ENCODE measurements at places on chromosomes 5 and 9. TPM values are rescaled to one million over a fixed set of nuclear protein-coding genes. Genes with fewer than 3 reads are reported as not detected.

The LOX gene
- 12.2 TPM for total RNA-seq

- peak overlapping the region; percentile 84 for H3K4me3 ChIP-seq
- H3K4me1 ChIP-seq = peaks cover 34% of the 10 kb centered on the region
- H3K27me3 ChIP-seq = no peaks in the 10 kb centered on the region
- no peak for DNase-seq
- no peaks in the 10 kb centered on the region for H3K36me3 ChIP-seq
Measured at GRCh38 chr9:71908825-71909224, 2.2 kb downstream of the ABHD17B start.

The GPR21 gene
- 1.4 TPM for total RNA-seq

The SLC6A3 gene
- total RNA-seq = not detected

GRCh38 chr9:91896097-91896496 is 53.9 kb downstream of the ROR2 start:
- H3K27me3 ChIP-seq = no peaks in the 10 kb centered on the region
- peak overlapping the region; percentile 87 for H3K27ac ChIP-seq
- no peak overlapping the region for H3K4me3 ChIP-seq
- peaks cover 95% of the 10 kb centered on the region for H3K4me1 ChIP-seq
- no peak for DNase-seq

- H3K27ac ChIP-seq = no peak overlapping the region
- H3K4me1 ChIP-seq = no peaks in the 10 kb centered on the region
- no peak for DNase-seq
- no peak overlapping the region for H3K4me3 ChIP-seq
- no peaks in the 10 kb centered on the region for H3K36me3 ChIP-seq
Measured at GRCh38 chr5:107997338-107997980, 326.7 kb upstream of the EFNA5 start.

The FREM1 gene
- 10.6 TPM for total RNA-seq

GRCh38 chr5:178186427-178186826 is 744 bp downstream of the GMCL2 start:
- H3K4me3 ChIP-seq = no peak overlapping the region
- H3K4me1 ChIP-seq = no peaks in the 10 kb centered on the region
- DNase-seq = no peak
- H3K36me3 ChIP-seq = no peaks in the 10 kb centered on the region

DNA sequence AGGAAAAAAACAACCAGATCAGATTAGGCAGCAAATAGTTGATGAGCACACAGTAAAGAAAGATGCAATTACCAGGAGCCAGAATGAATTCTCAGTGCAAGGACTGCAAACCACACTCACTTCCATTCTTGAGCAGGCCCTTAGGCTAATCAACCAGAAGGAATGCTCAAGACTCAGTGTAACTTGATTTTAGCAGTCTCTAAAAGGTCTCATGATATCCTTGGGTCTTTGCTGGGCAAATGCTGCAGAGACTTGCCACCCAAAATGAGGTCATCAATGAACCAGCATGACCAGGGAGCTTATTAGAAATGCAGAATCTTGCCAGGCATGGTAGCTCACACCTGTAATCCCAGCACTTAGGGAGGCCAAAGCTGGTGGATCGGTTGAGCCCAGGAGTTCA is 20.1 kb upstream of the TMEM245 start:
- DNase-seq = no peak
- H3K36me3 ChIP-seq = no peaks in the 10 kb centered on the region
- no peak overlapping the region for H3K27ac ChIP-seq
- no peaks in the 10 kb centered on the region for H3K27me3 ChIP-seq
- H3K4me1 ChIP-seq = no peaks in the 10 kb centered on the region

- H3K27me3 ChIP-seq = no peaks in the 10 kb centered on the region
- H3K4me3 ChIP-seq = no peak overlapping the region
- no peak for DNase-seq
- H3K4me1 ChIP-seq = peaks cover 1% of the 10 kb centered on the region
- no peak overlapping the region for H3K27ac ChIP-seq
Measured at GRCh38 chr9:128282500-128282899, 6.4 kb downstream of the SWI5 start.

GRCh38 chr9:124626276-124626675 is 119.1 kb upstream of the NR5A1 start:
- no peak overlapping the region for H3K4me3 ChIP-seq
- no peaks in the 10 kb centered on the region for H3K4me1 ChIP-seq
- no peaks in the 10 kb centered on the region for H3K36me3 ChIP-seq

DNA sequence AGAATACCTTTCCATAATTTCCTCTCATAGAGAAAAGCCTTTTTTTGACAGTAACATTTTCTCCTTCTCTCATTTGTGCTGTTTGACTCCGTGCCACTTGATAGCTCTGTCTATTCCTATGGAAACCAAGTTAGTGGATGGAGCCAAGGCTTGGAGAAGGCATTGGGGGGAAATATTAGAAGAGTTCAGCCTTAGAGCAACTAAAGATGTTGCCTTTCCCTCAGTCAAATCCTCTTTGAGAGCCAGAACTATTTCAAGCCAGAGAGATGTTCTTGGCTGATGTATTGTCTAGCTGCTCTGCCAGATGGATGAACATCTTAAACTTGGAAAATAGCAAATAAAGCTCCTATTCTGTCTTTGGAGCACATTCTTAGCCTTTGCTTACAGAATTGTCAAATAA is 112.4 kb downstream of the INVS start:
- H3K4me3 ChIP-seq = no peak overlapping the region
- DNase-seq = no peak
- no peaks in the 10 kb centered on the region for H3K36me3 ChIP-seq
- no peak overlapping the region for H3K27ac ChIP-seq
- H3K27me3 ChIP-seq = no peaks in the 10 kb centered on the region
- H3K4me1 ChIP-seq = peaks cover 8% of the 10 kb centered on the region

The CD180 gene
- 0.99 TPM for total RNA-seq

DNA sequence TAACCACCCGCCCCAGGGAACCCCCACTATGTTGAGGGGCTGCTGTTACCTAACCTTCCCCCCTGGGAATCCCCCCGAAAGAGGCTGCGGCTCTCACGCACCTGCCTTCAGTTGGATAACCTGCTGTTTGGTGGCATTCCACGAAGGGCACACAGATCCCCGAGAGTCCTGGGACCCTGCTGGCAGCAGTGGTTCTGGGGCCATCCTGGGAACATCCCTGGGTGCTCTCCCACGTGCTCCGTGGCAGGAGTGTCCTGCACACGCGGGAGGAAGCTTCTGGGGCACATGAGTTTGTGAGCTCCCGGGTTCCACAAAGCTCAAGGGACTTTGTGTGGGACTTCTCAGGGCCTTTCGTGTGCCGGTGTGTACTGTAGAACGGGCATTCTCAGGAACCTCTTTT is 102.3 kb downstream of the RXRA start:
- no peak overlapping the region for H3K4me3 ChIP-seq
- no peaks in the 10 kb centered on the region for H3K36me3 ChIP-seq
- no peaks in the 10 kb centered on the region for H3K27me3 ChIP-seq
- no peaks in the 10 kb centered on the region for H3K4me1 ChIP-seq
- no peak for DNase-seq
- H3K27ac ChIP-seq = no peak overlapping the region

DNA sequence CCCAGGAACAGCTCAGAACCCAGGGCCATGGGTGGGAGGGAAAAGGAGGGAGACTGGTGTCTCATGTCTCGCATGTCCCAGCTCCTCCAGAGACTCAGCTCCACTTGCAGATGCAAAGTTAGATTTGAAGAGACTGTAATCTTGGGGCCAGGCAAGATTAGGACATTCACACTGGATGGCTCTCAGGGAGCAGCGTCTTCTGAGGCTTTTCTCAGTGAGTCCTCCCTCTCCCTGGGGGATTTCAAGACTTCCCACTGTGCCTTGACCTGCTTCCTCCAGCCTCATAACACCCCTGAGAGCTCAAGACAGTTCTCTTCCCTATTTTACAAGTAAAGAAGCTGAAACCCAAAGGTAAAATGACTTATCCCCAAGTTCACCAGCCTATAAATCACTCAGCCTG is 10.5 kb upstream of the TCOF1 start:
- no peak overlapping the region for H3K27ac ChIP-seq
- no peaks in the 10 kb centered on the region for H3K4me1 ChIP-seq
- DNase-seq = no peak
- no peaks in the 10 kb centered on the region for H3K27me3 ChIP-seq

DNA sequence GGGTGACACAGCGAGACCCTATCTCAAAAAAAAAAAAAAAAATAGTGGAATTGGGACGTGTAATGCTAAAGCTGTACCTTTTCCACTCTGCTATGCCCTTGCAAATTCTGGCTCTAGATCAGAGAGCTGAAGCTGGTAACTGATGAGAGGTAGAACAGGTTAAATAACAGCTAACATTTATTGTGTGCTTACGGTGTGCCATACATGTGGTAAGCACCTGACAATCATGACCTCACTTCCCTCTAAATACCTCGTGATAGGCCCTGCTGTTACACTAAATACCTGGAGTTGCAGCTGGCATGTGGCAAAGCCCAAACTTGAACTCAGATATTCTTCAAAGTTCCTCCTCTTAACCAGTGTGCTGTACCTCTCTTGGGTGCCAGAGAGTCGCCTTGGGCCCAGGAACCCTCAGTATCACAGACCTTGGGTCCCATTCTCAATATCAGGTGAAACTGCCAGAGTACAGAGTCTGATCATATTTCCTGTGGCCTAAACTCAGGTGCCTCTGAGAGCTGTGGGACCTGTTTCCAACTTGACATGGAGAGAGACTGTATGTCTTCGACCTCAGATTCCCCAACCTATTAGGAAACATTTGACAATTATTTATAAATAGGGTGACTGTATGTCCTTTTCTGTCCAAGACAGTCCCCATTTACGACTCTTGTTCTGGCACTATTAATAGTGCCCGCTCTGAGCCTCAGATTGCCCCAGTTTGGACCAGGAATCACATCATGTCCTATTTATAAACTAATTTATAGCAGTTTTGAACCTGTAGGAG is 4.8 kb downstream of the ARL10 start:
- H3K4me1 ChIP-seq = peaks cover 18% of the 10 kb centered on the region
- H3K4me3 ChIP-seq = no peak overlapping the region
- DNase-seq = no peak
- no peaks in the 10 kb centered on the region for H3K27me3 ChIP-seq

The CMBL gene
- 10.0 TPM for total RNA-seq

The PCDHGB2 gene
- 4.4 TPM for total RNA-seq

The IFNB1 gene
- not detected for total RNA-seq

DNA sequence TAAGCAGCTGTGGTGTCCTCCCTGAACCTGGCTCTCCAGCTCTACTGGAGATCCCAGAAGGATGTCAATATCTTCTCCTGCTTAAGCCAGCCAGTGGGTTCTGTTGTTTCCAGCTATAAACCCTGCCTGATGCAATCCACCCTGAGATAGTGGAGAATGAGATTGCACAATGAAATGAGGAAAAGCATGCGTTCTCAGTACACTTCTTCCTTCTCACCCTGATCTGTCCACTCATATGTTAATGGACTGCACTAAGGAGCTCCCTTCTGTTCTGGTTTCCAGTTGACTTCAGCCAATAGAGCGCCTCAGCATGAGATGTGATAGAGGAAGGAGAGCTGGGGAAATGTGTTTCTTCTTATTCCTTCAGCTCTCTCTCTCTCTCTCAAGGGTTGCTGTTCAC is 40.0 kb upstream of the CDH6 start:
- no peak for DNase-seq
- no peaks in the 10 kb centered on the region for H3K4me1 ChIP-seq
- no peak overlapping the region for H3K4me3 ChIP-seq

The UTP15 gene
- 14.4 TPM for total RNA-seq

The ISL1 gene
- total RNA-seq = 1.1 TPM

GRCh38 chr9:87765521-87765920 is 39.6 kb downstream of the CTSL start:
- DNase-seq = no peak
- no peaks in the 10 kb centered on the region for H3K36me3 ChIP-seq
- H3K27ac ChIP-seq = no peak overlapping the region
- H3K4me3 ChIP-seq = no peak overlapping the region
- H3K27me3 ChIP-seq = no peaks in the 10 kb centered on the region

DNA sequence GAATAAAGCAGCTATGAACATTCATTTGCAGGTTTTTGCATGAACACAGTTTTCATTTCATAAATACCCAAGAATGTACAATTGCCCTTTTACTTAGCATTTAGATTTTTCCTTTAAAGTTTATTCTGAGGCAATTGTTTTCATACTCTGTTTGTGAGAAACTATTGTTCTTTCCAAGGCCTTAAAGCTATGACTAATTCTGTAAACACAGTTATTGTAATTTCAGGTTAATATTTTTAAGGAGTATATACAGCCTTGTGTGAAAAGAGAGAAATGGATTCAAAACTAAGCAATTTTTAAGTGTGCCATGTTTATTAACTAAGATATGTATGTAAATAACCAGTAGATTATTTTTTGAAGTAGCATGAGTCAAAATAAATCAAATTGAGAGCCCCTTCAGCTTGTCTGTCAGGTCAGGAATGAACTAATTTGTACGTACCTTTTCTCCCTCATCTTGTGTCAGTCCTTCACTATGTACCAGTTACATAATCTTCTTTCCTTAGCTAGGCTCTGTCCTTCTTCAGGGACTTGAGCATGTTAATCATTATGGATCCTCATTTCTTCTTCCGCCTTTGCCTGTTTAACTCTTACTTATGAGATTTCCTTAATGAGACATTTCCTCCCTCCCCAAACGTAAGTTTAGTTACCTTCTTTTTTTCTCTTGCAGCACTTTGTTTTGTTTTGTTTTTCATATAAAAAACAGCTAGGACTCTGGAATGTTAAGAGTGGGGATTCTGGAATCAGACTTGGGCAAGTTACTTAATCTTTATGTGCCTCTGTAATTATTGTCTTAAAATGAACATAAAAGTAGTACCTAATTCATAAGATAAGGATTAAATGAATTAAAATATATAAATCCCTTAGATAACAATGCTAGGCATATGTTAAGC is 63.6 kb downstream of the NIPBL start:
- H3K4me3 ChIP-seq = no peak overlapping the region
- no peaks in the 10 kb centered on the region for H3K27me3 ChIP-seq
- no peak overlapping the region for H3K27ac ChIP-seq

The CCDC171 gene
- 6.1 TPM for total RNA-seq

- no peak overlapping the region for H3K4me3 ChIP-seq
- no peaks in the 10 kb centered on the region for H3K36me3 ChIP-seq
- H3K27ac ChIP-seq = no peak overlapping the region
- H3K27me3 ChIP-seq = no peaks in the 10 kb centered on the region
Measured at GRCh38 chr5:10662661-10663488, 98.2 kb downstream of the DAP start.

The GDNF gene
- 6.9 TPM for total RNA-seq

GRCh38 chr5:103569313-103570060 is 6.9 kb upstream of the NUDT12 start:
- H3K4me1 ChIP-seq = no peaks in the 10 kb centered on the region
- H3K27me3 ChIP-seq = no peaks in the 10 kb centered on the region
- H3K36me3 ChIP-seq = no peaks in the 10 kb centered on the region
- DNase-seq = no peak
- H3K4me3 ChIP-seq = no peak overlapping the region

- H3K27me3 ChIP-seq = no peaks in the 10 kb centered on the region
- H3K36me3 ChIP-seq = peaks cover 19% of the 10 kb centered on the region
- DNase-seq = no peak
- peak overlapping the region; percentile 59 for H3K27ac ChIP-seq
Measured at GRCh38 chr9:127534931-127535330, 77.1 kb upstream of the STXBP1 start.

All from sigmoid colon (tissue), 7 donors.